Posterior vena cava (tissue), 2 donors: ENCODE measurements at places on chromosomes 3 and 15.

GRCh38 chr3:53174346-53175250 is 13.6 kb downstream of the PRKCD start:
- DNase-seq: no peak

DNA sequence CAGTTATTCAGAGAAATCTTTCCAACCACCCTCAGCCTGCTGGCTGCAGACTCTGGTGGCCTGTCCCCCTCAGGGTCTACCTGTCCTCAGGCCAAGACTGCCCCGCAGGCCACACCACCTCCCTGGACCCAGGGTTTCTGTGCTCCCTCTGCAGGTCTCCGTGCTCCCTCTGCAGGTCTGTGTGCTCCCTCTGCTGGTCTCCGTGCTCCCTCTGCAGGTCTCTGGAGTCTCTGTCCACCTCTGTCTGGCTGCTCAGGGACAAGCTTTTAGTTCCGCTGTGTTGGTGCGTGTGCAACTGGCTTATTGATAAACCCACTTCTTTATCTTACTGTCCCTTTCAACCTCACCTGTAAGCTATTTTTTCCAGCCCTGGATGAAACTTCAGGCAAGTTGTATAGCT is 30.1 kb downstream of the BDH1 start:
- no peak for DNase-seq

DNA sequence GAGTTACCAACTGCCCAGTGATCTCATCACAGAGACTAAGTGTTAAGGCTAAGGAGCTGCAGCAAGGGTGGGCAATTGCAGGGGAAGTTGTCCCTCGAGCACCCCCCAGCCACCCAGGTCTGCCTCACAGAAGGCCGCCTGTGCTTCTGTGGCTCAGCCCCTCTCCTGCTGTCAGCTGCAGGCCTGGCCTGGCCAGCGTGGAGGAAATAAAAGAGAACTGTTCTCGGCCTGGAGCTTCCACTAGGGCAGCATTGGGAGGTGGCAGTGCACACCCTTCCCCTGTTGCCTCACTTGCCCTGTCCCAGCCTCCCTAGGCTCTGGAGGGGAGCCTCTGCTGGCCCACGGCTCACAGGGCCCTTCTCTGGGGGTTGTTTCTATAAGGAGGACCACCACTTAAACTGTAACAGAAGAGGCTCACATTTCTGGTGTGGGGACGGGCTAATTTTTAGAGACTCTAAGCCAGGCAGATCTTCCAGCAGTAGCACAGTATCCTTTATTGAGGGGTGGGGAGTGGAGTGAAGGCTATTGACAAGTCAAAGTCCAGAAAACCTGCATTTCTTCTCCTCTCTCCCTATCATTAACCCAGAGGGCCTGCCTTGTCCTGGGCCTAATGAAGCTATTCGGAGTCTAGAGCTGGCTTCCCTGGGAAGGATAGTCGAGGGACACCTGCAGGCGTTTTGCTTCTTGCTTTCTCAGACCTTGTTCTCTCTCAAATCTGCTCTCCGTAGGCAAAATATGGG is 75.6 kb upstream of the ADPGK start:
- no peak for DNase-seq

DNA sequence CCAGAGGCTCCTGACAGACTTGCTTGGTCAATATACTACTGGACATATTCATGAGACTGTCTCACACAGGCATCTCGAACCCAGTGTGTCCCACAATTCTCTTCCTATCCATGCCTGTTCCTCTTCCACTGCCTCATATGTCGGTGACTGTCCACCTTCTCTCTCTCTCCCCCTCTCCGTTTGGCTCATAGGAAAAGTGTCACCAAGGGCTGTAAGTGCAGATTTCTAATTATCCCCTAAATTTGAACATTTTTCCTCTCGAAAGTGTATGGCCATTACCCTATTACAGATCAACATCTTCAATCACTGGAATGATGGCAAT is 22.5 kb upstream of the MUC20 start:
- no peak for DNase-seq

GRCh38 chr15:40932649-40933516 is 3.7 kb downstream of the DLL4 start:
- no peak for DNase-seq

GRCh38 chr15:42502477-42502876 is 7.0 kb downstream of the SNAP23 start:
- DNase-seq: no peak

- DNase-seq: no peak
These were observed 145.0 kb upstream of the MCTP2 start for GRCh38 chr15:94086341-94086740.

GRCh38 chr15:25959100-25959499 is 96.0 kb upstream of the ATP10A start:
- DNase-seq: no peak

- no peak for DNase-seq
These were observed 111.6 kb downstream of the GREM1 start for GRCh38 chr15:32829436-32829835.

DNA sequence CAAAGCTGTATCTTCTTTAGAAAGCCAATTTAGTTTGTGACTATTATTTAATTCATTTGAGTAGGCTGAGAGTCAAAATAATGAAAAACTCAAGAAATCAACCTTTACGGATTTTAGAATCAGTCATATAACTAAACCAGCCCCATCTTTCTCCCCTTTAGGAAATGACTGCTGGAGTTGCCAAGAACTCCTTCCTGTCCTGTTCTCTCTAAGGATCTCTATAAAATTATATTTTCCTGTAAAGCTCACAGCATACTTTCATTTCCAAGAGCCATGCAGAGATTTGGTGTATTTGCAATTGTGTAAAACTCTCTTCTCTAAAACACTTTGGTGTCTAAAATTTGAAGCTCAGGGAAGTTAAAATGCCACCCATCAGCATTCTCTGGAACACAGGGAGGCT is 323.4 kb upstream of the GBE1 start:
- no peak for DNase-seq

DNA sequence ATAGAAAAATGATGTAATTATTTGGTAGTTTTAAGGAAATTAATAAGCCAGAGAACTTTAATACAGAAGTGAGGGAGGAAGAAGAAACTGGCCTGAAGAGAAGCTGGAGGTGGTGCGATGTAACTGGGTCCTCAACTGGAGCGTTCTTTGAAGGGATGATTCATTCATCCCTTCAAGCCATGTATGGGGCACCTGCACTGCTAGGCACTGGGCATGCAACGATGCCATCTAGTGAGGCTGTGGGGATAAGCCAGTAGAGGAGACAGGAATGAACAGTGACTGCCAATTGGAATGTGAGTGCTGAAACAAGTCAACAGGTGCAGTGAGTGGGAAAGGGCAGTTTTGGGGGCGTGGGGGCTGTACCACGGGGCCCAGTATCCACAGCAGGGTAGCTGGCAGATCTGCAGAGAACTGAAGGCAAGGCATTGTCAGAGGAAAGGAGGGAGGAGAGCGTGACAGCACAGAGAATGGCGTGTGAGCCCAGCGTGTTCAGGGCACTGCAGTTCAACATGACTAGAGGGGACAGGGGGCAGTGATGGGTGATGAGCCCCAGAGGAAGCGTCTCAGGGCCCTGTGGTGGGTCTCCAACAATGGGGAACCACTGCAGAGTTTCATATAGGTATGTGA is 3.8 kb upstream of the KIF23 start:
- no peak for DNase-seq

DNA sequence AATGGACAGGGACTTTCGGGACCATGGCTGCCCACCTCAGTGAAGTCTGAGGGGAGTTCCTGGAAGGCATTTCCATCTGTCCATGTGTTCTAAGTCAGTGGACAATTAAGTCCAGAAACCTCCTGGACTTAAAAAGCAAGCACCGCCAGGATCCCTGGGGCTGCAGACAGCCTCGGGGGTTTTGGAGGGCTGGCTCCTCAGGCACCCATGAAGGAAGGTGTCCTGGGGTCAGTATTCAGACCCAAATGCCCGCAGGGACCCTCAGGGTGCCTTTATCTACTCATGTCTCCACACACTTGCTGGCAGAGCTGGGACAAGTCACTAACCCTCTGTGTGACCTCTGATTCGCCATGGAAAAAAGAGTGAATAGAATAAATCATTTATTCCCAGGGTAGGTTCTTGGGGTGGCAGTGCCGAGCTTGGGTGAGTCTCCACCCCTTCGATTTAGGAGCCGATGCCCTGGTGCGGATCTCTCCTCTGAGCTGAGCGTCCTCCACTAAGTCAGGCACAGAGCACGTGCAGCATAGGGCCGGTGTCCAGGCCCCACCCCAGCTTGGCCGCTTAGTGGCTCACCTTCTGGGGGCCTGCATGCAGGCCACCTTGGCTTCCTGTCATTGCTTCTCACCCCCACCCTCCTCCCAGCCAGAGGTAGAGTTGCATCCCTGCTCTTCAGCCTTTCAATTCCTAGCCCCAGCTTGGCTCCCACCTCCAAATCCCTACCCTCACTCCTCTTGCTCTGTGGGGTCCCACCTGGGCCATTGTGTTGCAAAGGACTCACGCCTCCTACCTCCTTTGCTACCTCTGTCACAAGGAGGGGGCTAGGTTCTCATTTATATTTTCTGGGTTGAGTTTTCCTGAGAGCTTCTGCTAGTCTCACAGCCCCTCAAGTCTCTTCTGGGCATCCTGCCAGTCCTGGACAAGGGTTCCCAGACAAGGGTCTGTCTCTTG is 19.9 kb downstream of the SLC6A6 start:
- DNase-seq: no peak

DNA sequence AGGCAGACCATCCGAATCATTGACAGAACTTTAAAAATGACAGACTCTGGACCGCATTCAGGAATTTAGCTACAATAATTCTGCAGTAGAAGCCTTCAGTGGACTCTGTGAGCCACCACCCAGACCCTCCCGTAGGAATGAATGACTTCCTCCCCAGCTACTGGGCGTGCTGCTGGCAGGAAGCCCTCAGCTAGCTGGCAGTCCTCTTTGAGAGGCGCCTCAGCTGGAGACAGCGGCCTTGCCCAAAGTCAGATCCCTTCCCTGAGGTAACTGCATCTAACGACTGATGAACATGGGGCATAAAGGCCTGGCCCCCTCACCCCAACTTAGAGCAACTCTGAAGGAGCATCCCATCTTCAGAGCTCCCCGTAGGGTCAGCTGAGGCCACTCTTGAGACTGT is 25.8 kb downstream of the CRABP1 start:
- peak; percentile 53 for DNase-seq

- DNase-seq: no peak
These were observed 8.4 kb downstream of the FRMD5 start for GRCh38 chr15:44186705-44187104.

DNA sequence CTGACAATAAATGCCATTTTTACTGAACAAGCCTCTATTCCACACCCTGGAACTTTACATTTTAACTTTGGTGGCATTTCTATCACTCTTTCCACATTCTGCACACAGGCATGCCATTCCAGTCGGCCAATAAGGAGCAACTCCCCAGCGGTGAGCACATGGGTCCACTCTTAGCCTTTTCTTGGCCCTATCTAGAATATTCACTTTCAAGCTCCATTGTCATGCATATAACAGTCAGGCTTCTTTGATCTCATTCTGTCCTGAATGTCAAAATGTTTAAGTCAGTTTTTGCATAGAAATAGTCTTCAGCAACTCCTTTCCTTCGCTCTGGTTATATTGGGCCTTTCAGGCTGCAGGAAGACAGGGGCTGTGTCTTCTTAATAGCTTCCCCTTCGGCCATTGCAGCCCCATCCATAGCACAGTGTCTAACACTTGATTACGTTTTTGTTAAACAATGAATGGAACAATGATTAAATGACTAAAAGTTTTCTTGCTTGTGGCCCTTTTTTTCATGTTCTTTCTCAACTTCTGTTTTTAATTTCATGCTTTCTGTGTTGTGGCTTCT is 427.3 kb downstream of the MFSD1 start:
- no peak for DNase-seq

GRCh38 chr3:127337001-127337400 is 49.2 kb upstream of the PRR20G start:
- no peak for DNase-seq

DNA sequence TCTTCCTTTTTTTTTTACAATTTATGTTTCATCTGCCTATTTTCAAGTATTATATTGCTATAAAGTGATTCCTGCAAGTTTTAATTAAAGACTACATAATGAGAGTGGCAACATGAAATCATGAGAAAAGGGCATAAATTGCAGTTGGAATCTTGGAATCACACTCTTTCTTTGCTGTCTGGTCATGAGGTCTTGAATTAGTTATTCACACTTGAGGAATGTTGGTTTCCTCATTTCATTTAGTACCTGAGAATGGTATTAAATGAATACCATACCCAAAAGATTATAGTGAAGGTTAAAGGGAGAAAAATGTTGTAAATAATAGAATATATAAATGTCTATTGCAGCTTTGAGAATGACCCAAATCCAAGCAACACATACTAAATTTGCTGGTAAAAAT is 25.8 kb upstream of the CNTN3 start:
- no peak for DNase-seq

DNA sequence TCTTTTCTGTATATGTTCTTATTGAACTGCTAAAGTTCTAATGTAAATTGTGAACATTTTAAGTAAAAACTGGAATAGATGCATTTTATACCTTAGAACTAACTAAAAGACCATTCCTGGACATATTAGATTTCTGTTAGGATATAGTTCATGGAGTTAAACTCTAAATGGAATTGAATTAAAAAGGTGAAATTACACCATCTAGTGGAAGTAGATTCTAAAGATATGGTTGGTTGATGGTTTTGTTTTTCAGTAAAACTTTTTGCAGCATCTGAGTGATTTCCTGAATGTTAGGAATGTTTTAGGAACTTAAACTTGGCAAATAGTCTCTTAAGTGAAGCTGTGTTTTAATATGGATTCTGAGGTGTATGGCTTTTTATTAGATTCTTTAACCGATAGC is 96.8 kb downstream of the SLMAP start:
- DNase-seq: no peak

DNA sequence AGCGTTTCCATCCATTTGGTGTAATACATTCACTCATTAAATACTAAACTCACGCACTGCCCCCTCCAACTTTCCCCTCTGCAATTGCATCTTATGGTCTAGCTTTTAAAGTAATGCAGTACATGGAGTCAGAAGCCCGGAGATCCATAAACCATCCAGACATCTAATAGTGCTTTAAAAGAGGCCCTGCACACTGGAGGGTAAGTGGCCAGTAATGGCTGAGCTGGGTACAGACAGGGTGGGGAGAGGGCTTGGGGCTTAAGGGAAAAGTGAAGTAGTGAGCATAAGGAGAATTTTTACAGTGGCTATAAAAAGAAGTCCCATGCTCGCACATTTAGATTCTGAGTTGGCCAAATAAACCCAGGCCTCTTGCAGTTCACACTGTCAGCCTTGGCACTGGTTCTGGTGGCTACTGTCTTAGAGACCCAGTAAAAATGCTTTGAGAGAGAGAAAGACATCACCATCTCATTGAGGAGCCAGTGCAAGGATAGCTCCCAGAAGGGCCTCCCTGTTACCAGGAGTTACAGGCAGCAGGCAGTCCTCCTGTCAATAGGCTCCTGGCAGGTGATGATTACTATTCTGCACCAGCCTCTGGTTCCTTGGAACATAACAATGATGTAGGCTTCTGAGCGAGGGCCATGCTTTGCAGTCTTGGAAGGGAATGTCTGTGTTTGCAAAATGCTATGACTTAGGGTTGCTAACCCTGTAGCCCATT is 112.6 kb upstream of the NEO1 start:
- DNase-seq: no peak

DNA sequence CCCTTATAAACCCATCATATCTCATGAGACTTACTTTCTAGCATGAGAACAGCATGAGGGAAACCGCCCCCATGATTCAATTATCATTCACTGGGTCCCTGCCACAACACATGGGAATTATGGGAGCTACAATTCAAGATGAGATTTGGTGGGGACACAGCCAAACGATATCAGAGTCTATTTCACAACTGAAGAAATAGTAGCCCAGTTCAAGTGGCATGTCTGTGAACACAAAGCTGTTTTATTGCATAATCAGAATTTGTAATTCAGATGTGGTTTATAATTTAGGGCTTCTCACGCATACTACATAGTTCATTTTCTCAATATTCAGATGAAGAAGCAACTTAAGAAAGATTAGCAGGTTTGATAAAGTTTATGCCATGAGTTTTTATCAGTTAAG is 1188.0 kb upstream of the ALCAM start:
- DNase-seq: no peak
